ENCODE measurements at places on chromosomes 7 and 10.

GRCh38 chr7:106485919-106486318 is 175.0 kb downstream of the CCDC71L start:
- DNase-seq = no peak

DNA sequence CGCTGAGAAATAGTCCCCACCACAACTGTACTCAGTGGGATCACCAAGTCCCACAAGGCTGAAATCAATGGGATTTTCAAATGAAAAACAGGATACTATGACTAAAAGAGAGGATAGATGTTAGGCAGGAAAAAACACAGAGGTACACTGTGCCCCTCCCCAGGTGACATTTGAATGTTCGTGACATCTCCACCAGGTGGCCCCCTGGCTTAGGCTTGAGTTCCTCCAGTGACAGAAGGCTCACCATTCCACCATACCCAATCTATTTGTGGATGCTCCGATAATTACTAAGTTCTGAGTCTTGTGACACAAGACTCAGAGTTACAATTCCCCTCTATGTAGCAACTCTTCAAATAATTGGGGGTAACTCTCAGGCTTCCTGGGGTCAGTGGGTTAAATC is 77.5 kb upstream of the KCNMA1 start:
- no peak for DNase-seq

- DNase-seq = no peak
Measured at GRCh38 chr10:15478950-15479349, 107.9 kb upstream of the FAM171A1 start.

DNA sequence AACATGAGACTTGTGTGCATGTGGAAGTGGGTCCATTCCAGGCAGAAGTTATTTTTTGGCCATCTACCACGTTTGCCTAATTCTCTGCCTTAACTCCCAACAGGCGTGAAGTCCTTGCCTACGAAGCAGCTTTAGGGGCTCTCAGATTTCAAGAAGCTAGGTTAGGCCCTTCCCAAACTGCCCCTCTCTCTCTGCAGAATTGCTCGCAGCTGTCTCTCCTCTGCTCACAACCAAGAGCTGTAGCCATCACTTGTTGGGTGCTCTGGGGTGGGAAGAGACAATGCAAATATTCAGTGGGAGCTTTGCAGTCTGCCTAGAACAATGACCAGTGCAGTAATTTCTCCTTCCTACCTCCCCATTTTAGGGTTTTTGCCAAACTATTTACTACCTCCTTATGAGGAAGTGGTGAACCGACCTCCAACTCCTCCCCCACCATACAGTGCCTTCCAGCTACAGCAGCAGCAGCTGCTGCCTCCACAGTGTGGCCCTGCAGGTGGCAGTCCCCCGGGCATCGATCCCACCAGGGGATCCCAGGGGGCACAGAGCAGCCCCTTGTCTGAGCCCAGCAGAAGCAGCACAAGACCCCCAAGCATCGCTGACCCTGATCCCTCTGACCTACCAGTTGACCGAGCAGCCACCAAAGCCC is 24.9 kb downstream of the CYP17A1 start:
- no peak for DNase-seq

GRCh38 chr7:130947792-130948580 is 214.0 kb upstream of the KLF14 start:
- DNase-seq = no peak

GRCh38 chr10:98309366-98310355 is 41.7 kb upstream of the LOXL4 start:
- DNase-seq = peak; percentile 46

GRCh38 chr10:130772676-130773075 is 538.8 kb downstream of the TCERG1L start:
- DNase-seq = no peak

GRCh38 chr10:95988702-95989101 is 54.7 kb upstream of the CCNJ start:
- no peak for DNase-seq

DNA sequence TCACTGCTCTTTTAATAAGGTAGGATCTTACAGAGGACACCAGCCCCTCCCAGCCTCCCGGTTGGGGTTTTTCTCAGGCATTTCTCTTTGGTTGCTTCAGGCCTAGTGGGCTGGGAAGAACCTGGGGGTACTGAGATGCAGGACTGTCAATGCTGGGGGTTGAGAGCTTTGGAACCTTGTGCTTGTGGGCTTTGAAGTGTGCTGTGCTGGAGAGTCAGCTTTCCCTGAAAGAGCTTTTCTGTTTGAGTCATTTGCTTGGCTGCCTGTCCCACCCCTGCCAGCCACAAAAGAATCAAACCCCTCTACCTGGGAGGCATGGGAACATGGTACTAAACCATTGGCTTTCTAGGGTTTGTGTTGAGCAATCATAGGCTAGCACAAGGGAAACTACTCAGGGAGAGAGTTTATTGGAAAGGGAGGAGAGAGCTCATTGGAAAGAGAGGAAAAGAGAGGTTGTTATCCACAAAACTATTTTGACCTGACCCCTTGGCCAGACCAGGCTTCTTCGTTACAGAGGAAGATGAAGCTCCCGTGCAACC is 1.4 kb downstream of the SCD start:
- DNase-seq = no peak

- DNase-seq = no peak
Measured at GRCh38 chr10:110863361-110863760, 8.4 kb upstream of the PDCD4 start.

DNA sequence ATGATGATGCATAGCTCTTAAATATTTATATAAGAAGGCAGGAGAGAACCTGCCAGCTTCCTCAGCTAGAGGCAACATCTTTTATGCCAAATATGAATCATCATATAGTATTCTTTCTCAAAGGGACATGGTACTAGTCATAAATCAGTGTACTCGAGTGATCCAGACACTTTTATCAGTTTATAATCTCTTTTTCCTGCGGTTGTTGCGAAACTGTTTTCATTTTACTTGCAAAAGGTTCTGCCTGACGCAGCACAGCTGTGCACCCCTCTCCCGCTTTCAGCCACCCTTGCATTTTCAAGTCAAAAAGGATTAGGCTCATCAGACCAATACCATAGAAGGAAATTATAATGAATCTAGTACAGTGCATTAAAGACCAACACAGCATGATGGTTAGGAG is 332.3 kb upstream of the PRKCQ start:
- no peak for DNase-seq

DNA sequence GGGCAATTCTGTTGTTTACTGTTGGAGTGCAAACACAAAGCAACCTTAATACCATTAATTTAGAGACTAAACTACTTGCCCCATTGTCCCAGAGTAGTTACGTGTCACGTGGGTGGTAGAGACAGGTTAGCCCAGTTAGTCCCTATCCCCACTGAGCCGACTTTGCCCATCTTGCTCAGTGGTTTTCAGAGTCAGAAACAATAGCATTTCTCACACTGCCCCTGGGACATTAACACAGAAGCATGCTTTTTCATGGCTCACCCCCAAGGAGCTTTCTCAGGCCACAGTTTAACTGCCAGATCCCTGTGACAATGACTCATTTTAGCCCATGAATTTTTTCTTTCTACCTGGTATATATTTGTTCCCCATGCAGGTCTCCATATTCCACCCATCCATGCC is 271.0 kb downstream of the POU6F2 start:
- DNase-seq = no peak

- no peak for DNase-seq
Measured at GRCh38 chr7:1569440-1569832, 396 bp downstream of the PSMG3 start.

DNA sequence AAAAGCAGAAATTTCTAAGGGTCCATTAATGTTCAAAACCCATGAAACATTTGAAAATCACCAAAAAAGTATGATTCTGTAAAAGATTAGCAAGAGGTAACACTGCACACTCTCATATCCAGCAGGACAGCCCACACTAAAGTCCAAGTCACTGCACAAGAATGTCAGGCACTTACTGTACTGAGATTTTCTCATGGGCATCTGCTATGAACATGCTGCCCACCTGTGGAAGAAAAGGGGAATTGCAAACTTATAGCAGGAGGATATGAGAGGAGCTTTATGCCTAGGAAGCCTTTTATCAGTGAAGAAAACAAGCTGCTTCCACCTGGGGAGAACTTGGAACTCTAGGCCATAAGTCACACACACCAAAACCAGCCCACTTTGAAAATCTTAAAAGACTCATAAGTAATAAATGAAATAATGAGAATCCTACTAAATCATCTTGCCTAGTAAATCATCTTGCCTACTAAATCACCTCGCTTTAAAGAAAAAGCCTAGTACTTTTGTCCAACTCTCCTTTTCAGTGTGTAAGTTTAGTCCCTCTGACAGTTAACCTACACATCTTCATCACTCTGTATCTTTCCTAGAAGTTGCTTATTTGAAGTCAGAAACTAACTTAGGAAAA is 46.1 kb downstream of the ARMH3 start:
- peak; percentile 71 for DNase-seq

GRCh38 chr10:124081547-124082140 is 11.8 kb downstream of the CHST15 start:
- DNase-seq = no peak

GRCh38 chr7:74479961-74480829 is 26.5 kb downstream of the GTF2IRD1 start:
- peak; percentile 68 for DNase-seq

- DNase-seq = no peak
Measured at GRCh38 chr7:158404031-158404761, 183.4 kb downstream of the PTPRN2 start.

DNA sequence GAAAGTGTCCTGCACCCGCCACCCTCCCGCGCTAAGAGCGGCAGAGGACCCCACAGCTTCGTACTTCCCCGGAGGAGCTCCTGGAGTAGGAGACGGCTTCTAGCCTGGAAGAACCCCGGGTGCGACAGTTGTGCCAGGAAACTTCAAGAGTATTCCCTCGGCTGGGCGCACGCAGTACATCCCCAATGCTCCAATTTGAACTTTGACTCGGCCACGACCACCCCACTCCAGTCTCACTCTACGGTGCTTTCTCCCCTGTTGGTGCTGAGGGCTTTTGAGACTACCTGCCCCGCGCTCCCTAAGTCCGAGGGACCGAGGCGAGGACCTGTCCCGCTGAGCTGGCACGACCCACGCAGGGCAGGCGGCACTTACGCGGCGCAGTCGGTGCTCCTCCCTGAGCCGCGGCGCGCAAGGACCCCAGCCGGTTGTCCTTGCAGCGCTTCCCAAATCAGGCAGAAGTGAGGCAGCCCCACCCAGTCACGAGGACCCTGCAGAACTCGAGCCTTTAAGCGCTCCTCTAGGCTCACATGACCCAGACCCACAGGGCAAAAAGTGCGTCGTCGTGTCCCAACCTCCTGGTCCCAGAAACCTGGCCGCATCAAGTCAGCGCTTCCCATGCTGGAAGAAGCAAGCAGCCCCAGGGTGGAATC is at the start of gene CPVL:
CPVL (minus strand) TSS at position 481 of the 650 bp plus-strand sequence. CDS start 25,476 bp downstream, outside the sequence.
- no peak for DNase-seq

DNA sequence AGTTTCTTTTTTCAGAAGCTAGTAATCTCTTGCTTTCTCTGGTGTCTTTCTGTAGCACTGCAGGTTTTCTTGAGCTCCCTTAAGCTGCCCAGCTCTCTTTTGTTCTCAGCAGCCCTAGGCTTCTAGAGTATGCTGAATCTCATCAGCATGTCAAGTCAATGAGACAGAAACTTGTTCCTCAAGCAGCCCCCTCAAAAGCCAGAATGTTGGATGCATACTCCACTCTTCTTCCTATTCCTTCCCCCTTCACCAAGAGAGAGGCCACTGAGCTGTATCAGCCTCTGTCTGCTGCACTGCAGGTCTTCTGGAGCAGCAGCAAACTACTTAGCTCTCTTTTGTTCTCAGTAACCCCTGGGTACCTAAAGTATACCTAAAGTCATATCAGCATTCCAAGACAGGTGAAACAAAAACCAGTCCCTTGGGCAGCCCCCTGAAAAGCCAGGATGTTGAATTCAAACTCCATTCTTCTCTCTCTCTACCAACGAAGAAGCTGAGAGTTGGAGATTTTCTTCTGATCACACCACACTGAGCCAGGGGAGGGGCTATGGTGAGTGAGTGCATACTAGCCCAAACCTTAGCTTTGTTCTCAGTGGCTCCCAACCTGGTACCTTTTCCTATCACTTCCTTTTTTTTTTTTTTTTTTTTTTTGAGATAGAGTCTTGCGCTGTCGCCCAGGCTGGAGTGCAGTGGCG is 73.3 kb upstream of the WAC start:
- no peak for DNase-seq

- DNase-seq = no peak
Measured at GRCh38 chr7:37430640-37431039, 18.0 kb downstream of the ELMO1 start.

GRCh38 chr10:51156926-51157325 is 82.6 kb downstream of the PRKG1 start:
- no peak for DNase-seq

- no peak for DNase-seq
Measured at GRCh38 chr10:5720182-5720581, 35.5 kb downstream of the TASOR2 start.

- no peak for DNase-seq
Measured at GRCh38 chr10:88226891-88227290, 356.2 kb downstream of the RNLS start.

- no peak for DNase-seq
Measured at GRCh38 chr10:116909307-116909706, 60.0 kb downstream of the ENO4 start.

GRCh38 chr7:29886827-29887226 is 80.5 kb downstream of the WIPF3 start:
- DNase-seq = no peak

GRCh38 chr10:74738542-74738941 is 87.9 kb upstream of the KAT6B start:
- no peak for DNase-seq

GRCh38 chr10:35351021-35351420 is 14.7 kb downstream of the CCNY start:
- DNase-seq = no peak

- DNase-seq = no peak
Measured at GRCh38 chr10:31383810-31384588, 65.0 kb downstream of the ZEB1 start.

GRCh38 chr10:123553810-123554430 is 112.2 kb upstream of the GPR26 start:
- DNase-seq = no peak

GRCh38 chr10:51920672-51921071 is 221.3 kb upstream of the CSTF2T start:
- DNase-seq = no peak

DNA sequence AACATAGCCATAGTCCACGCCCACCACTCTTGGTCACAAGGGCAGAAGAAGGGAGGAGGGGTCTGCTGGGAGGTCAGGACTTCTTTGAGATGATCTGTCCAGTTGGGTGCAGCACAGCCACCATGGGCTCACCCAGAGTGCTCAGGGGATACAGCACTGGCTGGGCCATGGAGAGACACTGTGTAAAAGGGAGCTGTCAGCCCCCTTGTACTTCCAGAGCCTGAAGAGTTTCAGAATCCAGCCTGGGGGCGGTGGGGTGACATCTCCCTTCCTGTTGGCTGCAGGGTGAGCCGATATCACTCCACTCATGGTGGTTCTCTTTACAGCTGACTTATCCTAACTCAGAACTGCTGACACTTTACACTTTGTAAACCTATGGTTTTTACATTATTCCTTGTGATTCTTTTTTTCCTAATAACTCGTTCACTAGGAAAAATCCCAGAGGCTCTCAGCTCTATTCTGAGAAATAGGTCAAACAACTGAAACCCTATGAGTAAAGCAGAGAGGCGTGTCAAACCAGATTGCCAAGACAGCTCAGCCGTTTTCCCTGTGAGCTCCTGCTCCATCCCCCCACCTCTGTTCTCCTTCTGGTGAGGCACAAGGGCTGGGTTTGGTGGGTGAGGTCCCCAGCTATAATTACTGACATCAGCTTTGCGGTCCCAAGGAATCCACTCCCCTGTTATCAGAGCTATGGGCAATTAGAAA is 3.2 kb upstream of the MRPS24 start:
- no peak for DNase-seq
